ENCODE measurements at places on chromosomes 11 and 22.

DNA sequence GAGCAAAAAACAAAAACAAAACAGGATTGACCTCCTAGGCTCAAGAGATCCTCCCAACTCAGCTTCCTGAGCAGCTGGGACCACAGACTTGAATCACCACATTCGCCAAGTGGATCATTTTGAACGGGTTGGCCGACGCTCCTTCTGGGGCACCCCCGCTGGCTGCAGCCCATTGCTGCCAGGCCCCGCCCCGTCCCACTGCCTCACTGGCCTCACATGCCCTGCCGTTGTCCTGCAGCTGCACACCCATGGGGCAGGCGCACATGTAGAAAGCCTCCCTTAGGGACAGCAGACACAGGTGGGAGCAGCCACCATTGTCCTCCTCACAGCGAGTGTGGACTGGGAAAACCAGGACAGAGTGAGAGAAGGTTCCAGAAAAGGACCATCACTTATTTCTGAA is 154.5 kb downstream of the CRYBB2 start:
- DNase-seq: no peak

GRCh38 chr22:41917375-41917902 is 2.6 kb upstream of the SHISA8 start:
- no peak for DNase-seq

DNA sequence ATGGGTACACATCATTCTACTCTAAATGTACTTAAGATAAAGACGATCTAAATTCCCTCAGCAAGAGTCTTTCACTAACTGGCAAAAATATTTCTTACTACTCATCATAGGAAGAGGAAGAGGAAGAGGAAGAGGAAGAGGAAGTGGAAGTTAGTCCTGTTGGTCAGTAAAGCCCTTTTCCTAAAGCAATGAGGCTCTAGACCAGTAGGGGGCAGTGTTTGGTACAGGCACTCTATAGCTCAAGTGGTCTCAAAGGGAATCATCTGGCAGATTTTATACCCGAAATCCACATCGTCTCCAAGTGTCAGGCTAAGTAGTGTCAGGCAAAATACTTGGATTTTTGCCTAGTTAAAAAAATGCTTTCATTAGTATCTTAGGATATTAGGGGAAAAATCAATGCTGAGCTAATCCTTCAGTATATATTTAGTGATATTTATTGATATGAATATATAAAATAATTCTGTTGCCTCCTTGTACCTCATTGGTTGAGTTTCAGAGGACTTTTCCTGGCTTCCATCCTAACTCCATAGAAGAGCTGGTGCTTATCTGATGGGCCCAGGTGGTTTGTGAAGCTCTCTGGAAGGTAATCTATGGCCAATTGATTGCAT is 7.7 kb downstream of the BLID start:
- no peak for DNase-seq

DNA sequence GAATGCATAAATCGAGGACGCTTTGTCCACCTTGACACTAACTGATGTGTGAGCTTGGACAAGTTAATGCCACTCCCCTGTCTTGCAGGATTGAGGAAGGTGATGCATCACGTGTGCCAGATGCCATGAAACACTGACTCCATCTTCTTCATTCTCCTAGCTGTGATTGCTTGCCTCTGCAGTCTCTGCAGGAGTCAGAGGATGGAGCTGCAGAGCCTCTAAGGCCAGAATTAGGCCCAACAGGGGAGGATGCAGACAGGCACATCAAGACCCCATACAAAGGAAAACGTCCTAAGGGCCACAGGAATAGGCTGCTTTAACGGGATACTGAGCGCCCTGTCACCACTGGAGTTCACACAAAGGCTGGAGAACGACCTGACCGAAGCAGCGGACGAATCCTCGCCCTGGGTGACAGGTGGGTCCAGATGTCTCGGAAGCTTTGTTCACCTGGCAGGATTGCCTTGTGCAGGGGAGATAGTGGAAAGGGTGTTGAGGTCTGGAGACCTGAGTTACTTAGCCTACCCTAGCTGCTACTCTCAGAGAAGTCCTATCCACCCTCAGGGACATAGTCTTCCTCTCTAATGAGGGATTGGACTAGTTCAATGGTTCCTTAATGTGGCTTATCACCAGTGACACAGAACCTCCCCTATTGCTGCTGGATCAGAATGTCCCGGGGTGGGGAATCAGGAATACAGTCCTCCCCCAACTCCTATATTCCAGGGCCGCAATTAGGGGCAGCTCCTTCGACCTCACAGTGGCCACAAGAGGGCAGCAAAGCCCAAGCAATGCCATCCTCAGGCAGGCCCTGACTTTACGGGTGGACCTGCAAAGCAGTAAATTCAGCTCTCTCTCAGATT is 32.4 kb downstream of the DBX1 start:
- no peak for DNase-seq

- DNase-seq: no peak
Measured at GRCh38 chr11:126793596-126793995, 207.0 kb downstream of the KIRREL3 start.

- DNase-seq: no peak
Measured at GRCh38 chr22:29625090-29625825, 21.8 kb downstream of the NF2 start.

GRCh38 chr11:1201395-1202153 is 21.3 kb upstream of the MUC5B start:
- no peak for DNase-seq

DNA sequence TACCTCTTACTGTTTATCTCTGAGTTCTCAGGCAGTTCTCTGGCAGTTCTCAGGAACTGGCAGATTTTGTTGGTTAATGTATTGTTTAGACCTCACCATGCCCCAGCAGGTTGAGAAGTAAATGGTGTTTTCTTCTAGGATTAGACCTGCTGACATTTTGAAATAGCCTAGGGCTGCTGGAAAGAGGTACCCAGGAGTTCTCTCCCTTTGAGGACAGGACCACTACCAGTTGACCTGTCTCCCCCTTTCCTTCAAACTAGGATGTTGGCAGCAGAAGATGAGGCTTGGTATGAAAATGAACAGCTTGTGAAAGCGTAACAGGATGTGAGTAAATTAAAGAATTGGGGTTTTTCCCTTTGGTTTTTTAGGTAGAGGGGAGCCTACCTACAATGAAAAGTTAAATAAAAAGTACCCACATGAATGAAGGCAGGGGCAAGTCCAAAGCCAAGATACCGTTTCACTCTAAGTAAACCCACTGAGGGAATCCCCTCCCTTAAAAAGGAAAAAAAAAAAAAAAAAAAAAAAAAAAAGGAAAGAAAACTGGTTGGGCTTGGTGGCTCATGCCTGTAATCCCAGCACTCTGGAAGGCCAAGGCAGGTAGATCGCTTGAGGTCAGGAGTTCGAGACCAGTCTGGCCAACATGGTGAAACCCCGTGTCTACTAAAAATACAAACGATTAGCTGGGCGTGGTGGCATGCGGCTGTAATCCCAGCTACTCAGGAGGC is 96.2 kb downstream of the PDHX start:
- DNase-seq: no peak

DNA sequence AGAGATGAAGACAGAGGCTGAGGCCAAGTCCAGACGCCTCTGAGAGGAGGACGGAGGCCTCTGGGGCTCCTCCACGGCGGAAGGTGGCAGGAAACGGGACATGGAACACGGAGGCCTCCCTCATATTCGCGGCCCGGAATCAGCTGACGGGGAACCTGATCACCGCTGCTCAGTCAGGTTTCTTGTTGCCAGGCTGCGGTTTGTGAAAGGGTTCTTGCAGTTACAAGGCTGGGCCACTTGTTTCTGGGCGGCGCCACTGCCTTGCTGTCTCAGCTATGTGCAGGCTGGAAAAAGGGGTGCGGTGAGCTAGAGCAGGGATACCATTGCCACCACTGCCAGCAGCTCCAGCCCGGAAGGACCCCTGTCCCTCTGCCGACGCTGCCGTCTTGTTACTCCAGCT is 10.0 kb upstream of the MMP1 start:
- DNase-seq: no peak

DNA sequence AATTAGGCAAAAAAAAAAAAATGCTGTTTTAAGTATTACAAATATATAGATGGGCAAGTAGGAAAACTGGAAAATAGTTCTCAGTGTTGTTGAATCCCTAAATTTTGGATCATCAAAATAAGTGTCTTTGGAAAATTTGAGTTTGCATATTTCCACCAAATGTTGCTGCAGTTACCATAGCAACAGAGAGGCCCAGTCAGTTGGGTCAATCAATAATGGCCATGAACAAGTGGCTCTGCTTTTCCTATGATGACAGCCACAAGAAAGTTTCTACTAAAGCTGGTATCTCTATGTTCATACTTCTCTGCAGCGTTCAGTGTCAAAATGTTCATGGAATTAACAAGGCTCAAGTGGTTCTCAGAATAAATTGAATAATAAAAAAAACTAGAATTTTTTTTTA is 79.1 kb downstream of the SERGEF start:
- DNase-seq: no peak

DNA sequence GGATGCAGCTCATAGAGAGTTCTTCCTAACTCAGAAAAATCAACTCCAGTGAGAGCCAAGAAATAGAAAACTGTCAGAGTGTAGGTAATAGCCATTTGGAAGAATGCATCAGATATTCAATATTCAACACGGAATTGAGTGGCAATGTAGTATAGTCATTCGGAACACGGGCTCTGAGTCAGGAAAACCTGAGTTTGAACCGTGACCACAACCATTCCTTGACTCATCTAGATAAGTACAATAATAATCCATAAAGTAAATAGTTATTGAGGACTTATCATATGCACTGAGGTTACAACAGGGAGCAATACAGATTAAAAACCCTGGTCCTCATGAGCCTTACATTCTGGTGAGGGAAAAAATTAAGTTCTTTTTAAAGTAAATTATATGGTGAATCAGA is 62.6 kb upstream of the PHF21A start:
- peak; percentile 56 for DNase-seq

DNA sequence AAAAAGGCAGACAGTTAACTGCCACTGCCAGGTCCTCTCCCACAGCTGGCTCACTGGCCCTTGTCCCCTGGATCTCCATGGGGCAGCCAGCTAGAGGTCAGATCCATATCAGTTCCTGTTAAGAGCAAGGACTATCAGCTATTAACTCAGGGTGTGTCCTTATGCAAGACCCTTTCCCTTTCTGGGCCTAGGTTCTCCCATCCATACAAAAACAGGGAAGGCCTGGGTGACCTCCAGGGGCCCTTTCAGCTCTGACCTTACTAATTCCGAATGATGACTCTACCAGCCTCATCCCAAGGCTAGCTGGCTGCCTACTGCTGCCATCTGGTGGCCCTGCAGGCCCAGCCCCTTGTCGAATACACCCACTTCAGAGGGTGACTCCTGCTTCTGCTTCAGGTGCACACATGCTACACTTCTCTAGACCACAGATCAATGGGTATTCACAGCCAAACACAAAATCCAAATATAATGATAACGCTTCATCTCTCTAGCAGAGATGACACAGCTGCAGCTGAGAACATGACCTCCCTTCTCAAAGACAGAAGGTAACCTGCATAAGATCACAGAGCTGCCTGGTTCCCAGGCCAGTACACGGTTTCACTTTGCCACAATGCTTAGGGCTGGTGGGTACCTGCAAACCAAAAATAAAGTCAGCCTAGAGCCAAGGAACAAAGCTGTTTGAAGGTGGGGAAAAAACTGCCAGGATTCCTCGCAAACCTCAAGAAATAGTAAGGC is 34.1 kb downstream of the SERGEF start:
- DNase-seq: no peak

DNA sequence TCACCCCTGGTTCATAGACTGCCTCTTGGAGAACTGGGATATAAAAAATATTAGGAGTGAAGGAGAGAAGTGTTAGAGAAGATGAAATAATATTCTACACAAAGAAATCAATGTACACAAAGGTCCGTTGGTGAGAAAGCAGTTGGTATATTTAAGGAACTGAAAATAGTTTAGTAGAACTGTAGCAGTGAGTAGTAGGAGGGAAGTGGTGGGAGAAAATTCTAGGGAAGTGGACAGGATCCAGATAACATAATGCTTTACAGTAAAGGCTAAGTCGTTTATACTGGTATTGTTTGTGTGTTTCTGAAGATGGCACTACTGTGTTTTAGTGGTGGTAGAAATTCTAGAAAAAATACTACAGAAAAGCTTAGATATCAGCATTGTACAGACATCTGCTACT is 120.8 kb upstream of the CHORDC1 start:
- DNase-seq: no peak

GRCh38 chr11:111221208-111221607 is 24.3 kb upstream of the POU2AF2 start:
- DNase-seq: no peak

- DNase-seq: no peak
Measured at GRCh38 chr22:42343531-42344081, 73.2 kb upstream of the TCF20 start.

GRCh38 chr11:69100454-69101114 is 51.9 kb downstream of the TPCN2 start:
- no peak for DNase-seq

GRCh38 chr22:42996646-42997365 is 18.1 kb downstream of the PACSIN2 start:
- DNase-seq: no peak

GRCh38 chr22:46738647-46739093 is 618 bp upstream of the CERK start:
- no peak for DNase-seq

- DNase-seq: no peak
Measured at GRCh38 chr11:41921746-41922390, 462.4 kb upstream of the LRRC4C start.

DNA sequence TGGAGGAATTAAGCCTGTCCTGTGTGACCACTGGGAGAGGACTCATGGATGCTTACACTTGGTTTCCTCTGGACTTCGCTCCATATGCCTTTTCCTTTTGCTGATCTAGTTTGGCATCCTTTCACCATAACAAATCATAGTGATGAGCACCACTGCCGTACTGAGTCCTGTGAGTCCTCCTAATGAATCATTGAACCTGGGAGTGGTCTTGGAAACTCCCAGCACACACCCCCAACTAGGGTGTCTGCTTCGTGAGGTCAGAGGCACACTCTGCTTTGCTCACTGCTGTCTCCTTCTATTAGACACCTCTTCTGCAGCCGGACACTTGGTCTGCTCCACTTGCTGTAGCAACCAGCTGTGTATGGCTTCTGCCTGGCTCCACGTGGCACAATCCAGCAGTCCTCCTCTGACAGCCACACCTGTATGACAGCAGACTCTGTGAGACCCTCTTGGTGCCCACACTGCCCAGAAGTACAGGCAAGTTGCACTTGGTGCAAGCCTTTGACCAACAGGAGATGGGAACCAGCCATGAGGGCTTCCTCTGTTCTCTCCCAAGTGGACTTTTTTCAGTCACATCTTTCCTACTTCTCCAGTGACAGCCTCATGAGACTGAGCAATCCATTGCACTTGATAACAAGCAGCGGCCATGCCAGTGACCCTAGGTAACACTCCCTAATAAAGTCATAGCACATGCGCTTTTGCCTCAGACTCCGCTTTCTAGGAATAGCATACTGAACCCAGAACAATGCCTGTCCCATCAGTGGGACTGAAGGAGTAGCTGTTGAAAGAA is 65.0 kb upstream of the HMGXB4 start:
- peak; percentile 49 for DNase-seq

- DNase-seq: no peak
Measured at GRCh38 chr11:80082406-80082805, 641.6 kb upstream of the TENM4 start.

DNA sequence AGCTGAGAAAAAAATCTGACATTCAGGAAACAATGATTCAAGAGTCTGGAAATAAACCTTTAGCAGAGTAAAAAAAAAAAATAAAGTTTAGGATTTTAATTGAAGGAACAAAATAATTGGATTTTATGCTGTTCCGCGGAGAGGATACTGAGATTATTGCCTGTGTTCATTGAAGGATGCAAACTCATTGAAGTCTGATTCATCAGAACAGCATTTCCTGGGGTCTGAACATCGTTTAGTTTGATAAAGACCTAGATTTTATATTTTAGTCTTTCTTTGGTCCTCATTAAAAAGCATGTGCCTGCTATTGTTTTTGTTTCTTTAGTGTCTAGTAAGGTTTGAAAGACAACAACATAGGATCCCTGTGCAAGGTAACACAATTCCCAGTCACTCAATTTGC is 4.5 kb downstream of the TLCD5 start:
- no peak for DNase-seq
